ENCODE measurements at places on chromosomes 1 and 21.

GRCh38 chr1:10958614-10959013 is 53.8 kb upstream of the TARDBP start:
- DNase-seq: no peak

- DNase-seq: no peak
Observed at GRCh38 chr21:27633631-27634030, 666.7 kb upstream of the ADAMTS5 start.

GRCh38 chr1:89733748-89734147 is 87.1 kb upstream of the LRRC8D start:
- DNase-seq: no peak

GRCh38 chr1:171661076-171661650 is 8.7 kb upstream of the MYOC start:
- DNase-seq: no peak

DNA sequence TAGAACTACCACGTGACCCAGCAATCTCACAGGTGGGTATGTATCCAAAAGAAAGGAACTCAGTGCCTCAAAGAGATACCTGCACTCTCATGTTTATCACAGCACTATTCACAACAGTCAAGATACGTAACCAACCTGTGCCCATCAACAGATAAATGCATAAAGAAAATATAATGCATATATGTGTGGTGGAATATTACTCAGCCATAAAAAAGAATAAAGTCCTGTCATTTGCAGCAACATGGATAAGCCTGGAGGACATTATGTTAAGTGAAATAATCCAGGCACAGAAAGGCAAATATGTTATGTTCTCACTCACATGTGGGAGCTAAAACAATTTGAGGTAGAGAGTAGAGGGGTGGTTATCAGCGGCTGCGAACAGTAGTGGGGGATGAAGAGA is 413.8 kb downstream of the SMYD3 start:
- DNase-seq: no peak

All from activated naive CD4-positive, alpha-beta T cell treated with Interleukin-2 at 50 U/mL for 16 hours (primary cell).